ENCODE measurements at places on chromosomes 11 and 22.

DNA sequence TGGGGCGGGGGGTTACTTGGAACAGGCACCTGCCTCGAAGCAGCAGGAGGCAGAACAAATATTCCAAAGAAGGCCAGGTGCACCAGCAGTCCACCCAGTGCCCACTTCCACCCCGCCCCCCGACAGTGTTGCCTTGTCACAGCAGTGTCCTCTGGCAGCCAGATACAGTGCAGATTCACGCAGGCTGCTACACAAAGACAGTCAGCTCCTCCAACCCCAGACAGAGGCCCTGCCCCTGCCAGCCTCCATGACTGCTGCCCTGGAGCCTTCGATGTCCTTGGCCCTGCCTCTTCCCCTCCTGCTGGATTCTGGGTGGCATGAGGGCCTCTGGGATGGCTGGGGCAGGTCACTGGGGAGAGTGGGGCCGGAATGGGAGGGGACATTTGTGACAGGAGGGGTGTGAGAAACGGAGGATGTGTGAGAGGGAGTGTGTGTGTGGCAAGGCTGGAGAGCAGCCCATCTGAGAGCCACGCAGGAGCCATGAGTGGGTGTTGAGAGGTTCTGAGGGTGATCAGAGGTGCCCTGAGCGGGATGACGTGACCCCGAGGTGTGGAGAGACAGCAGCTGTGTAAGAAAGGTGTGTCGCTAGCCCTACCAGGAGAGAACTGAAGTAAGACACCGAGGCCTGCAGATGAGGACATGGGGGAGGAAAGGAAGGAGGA is 173.7 kb downstream of the CEP164 start:
- DNase-seq, result no peak

DNA sequence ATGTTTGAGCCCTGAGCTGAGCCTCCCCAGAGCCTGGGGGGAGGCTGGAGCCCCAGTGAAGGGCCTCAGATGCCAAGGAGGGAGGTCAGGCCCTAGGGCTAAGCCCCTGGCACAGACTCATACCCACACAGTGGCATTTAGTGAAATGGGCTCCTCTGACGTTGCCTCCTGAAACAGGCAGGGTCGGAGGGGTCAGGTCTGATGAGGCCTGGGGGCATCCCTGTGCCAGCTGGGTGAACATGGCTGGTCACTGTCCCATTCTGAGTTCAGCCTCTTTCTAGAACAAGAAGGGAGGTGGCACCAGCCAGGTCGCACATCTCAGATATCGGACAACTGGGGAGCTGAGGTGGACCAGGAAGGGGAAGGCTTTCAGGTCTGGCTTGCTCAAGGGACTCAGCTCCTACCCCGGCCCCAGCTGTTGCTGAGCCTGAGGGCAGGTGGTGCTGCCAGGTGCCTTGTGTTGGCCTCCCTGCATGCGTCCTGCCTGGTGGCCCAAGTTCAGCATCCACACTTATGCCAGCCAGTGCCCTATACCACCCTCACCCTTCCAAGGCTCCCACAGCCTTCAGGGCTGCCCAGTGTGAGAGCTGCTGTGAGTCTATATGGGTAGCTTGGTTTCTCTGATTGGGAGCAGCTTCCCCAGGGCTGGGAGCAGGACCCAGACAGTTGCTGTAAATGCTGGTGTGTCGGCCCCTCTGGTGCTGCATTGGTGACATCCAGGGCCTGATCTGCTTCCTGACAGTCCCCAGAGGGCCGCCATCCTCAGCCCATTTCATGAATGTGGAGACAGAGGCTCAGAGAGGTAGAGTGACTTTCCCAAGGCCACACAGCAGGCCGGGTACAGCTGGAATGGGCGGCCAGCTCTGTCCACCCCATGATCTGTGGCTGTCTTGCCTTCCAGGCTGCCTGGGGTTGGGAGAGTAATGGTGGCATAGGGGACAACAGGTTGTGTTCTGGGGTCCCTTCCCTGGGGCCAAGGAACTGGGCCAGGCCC is 32.8 kb upstream of the PPARA start:
- DNase-seq, result no peak

GRCh38 chr22:28142361-28142961 is 223.4 kb upstream of the PITPNB start:
- no peak for DNase-seq

GRCh38 chr11:25357133-25357532 is 860.3 kb downstream of the LUZP2 start:
- no peak for DNase-seq

DNA sequence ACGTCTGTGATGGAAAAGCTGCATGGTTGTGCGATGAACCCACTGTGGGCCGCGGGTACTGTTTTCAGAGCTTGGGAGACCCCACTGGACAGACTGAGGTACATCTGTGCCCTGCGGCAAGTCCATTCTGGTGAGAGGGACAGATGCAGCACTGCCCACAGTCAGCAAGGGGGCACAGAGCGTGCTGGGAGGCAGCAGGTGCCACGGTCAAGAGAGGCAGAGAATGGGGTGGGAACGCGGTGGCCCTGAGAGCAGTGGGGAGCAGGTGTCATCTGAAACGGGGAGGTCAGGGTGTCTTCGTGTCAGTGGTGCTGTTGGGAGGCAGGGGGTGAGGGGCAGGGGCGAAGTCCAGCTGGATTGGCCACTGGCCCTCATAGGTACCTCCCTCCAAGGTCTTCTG is 32.0 kb downstream of the TBC1D22A start:
- no peak for DNase-seq

GRCh38 chr11:63663809-63664208 is 7.4 kb downstream of the ATL3 start:
- DNase-seq, result peak; percentile 46

DNA sequence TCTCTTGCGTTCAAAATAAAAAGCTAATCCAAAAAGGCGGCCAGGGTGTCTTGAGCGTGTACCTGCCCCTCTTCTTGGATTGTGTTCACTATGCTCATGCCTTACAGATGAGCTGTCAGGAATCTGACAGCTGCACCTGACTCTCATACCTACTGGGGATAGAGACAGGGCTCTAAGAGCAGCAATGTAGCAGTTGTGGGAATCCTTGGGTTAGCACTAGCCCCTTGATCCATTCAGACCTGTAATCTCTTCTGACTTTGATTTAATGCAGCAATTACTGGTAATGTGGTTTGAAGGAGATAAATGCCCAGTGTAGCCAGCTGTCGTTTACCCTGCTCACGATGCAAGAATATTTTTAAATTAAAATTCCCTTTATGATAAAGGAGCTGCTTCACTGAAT is 145.8 kb downstream of the APOL5 start:
- DNase-seq, result no peak

DNA sequence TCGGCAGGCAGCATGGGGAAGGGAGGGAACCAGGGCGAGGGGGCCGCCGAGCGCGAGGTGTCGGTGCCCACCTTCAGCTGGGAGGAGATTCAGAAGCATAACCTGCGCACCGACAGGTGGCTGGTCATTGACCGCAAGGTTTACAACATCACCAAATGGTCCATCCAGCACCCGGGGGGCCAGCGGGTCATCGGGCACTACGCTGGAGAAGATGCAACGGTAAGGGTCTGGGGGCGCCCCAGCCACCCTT is 204 bp downstream of the FADS2 start:
- DNase-seq, result no peak

- no peak for DNase-seq
These were observed 3.2 kb upstream of the BIRC2 start for GRCh38 chr11:102343809-102344208.

DNA sequence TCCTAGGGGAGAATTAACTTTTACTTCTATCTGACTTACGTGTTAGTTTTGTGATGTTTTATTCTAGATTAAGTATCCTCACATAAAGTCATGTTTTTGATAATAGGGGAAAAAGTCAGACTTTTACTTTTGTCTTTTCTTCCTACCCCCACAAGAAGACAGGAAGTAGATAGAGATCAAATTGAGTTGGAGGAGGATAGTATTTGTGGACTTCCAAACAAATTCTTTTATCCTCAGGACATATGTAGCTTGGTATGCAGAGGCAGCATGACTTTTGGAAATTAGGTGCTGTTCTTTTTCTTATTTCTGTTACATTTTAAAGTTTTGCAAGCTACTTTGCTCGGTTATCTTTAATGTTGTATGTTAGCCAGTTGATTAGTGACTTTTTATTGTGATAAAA is 61.4 kb downstream of the MTMR3 start:
- no peak for DNase-seq
